ENCODE measurements at places on chromosomes 11 and 22.

DNA sequence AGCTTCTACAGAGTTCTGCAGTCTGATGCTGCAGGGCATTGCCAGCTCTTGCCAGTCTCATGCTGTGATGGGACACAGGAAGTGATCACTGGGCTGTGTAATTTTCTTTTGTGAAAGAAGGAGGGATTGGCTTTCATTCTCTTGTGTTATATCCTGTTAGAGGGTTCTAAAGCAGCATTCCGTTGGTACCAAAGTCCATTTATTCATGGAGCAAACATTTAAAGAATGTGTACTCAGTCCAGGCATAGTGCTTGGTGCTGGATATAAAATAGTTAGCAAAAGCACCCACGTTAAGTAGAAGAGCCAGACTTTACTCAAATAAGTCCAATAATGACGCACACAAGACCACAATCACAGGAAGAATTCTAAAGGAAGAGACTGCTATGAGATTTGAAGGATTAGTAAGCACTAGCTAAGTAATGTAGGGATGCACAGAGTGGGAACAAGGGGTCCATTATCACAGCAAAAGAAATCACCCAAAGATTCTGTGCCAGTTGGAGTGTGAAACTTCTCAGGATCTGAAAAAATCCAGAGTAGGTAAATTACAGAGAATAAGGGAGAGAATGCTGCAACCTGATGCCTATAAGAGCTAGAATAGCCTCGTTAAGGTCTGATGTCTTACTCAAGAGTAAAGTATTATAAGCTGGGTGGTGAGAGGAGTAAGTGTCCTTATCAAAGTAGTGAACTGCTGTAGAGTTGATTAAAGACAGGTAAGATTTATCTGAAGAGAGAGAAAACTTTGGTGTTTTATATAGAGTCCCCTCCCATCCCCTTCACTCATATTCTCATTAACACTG, 728.3 kb downstream of the METTL15 start:
- DNase-seq: no peak

DNA sequence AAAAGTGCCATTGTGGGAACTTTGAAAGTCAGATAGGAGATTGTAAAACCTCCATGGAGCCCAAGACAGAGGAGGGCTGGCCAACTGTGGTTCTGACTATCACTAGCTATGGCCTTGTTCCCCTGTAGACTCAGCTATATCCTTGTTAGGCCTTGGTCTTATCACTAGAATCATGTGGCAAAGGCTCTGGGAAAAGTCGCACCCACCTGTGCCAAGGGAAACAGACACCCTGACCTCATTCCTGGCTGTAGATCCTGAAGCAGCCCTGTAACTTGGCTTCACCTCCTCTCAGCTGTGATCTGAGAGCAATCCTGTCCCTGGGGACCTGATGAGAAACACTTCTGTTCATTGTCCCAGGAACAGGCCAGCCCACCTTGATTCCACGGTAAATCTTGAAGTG, 566.2 kb downstream of the TMEM135 start:
- no peak for DNase-seq

- no peak for DNase-seq
Observed at GRCh38 chr11:62782753-62783152, 4.4 kb upstream of the TMEM179B start.

DNA sequence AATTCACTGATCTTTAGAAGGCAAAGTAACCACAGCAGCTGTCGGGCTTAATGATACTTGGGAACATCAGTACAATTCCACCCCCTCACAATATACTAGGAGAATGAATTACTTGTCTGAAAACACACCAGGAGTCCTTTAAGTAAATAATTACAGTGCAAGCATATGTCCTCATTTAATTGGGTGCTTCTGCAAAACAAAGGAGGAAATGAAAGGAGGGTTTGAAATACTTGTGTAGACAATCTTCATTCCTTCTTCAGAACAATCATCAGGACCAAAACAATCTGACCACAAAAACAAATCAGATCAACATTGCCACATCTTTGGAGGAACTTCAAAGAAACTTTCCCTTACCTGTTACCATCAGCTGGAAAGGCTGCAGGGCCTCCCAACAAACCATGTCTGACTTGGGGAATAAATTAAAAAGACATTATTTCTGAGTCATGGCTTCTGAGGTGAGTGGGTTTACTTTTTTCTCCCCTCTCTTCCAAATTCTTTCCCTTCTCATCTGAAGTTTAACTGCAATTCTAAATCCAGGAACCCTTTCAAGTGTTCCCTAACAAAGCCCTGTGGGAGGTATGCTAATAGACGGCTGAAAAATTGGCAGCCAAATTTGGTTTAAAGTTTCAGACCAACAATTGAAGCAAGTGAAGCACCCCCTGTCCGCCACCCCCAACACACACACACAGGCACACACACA, 12.5 kb upstream of the CCDC117 start:
- DNase-seq: no peak

- no peak for DNase-seq
Observed at GRCh38 chr11:69667619-69668604, 7.2 kb downstream of the LTO1 start.

DNA sequence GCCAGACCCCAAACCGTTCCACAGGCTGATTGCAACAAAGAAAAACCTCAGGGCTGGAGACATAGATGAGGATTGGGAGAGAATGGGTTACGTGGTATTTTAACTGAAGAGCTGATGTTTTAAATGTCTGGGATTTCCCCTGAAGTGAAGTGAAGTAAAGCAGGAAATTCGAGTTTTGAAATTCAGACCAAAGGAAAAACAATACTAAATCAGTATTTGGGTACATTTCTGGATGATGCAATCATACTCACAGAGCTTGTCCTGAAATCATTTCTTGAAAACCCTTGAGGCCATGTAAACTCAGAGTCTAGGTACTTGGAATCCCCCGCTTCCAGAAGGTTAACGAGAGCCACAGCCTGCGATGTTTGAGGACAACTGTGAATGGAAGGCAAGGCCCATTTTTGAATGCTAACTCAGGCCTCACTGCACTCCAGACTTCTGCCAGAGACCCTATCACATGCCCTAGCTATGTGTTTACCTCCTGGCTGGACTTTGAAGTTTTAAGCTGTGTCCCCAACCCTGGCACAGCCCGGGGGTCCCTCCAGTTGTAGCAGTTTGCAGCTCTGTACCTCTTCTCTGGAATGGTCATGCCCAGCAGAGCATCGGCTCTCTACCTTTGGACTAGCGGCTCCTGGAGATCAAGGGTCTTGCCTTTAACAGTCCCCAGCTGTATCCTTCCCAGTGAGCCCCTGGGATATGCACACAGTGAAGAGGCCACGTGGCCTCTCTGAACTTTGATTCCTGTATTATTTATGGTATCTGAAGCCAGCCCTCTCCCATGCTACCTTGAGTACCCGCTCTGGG, 5.4 kb upstream of the FTH1 start:
- no peak for DNase-seq

GRCh38 chr22:29259253-29259899, 8.4 kb downstream of the RHBDD3 start:
- no peak for DNase-seq

GRCh38 chr11:126927623-126928022, 72.9 kb downstream of the KIRREL3 start:
- DNase-seq: no peak

DNA sequence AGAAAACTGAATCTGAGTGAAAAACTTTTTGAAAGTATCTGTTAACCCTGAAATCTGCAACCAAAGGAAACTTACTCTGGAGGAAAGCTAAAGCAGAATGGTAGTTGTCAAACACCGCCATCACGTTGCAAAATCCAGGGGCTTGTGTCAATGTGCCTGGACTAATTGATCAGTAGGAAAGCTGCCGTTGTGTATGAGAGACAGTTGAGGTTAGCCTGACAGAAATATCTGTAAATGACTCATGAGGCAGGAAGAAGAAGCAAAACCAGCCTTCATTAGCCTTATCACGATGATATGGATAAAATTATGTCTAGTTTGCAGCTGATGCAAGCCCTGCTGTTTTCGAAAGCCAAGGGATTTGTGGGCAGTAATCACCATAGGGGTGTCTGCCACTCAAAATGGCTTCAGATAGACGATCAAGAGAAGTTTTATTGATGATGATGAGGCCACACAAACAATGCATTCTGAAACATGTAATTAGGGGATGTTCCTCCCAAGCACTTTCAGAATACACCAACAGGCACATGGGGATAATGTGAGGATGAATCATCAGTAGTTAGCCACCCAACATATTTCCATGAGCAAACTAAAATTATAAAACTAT, 8.9 kb downstream of the SCGB1A1 start:
- DNase-seq: no peak

- no peak for DNase-seq
Observed at GRCh38 chr11:104073950-104074705, 37.7 kb downstream of the DDI1 start.

DNA sequence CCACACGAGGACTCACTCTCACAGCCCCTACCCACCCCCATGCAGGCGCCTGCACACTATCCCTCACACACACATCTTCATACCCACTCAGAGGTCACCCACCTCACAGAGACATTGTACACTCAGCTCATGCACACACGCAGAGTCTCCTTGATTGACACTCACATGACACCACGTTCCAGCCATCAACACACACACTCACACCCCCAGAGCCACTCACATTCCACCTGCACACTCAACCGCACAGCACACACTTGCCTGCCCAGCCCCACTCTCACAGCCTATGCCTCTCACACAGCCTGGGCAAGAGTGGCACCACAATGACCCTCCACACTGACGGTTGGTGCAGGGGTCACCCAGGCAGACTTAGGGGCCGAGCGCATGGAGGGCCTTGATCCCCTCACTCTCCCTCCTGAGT, 2.2 kb downstream of the SPI1 start:
- no peak for DNase-seq

- DNase-seq: no peak
Observed at GRCh38 chr11:19026862-19027261, 33.7 kb downstream of the MRGPRX2 start.

DNA sequence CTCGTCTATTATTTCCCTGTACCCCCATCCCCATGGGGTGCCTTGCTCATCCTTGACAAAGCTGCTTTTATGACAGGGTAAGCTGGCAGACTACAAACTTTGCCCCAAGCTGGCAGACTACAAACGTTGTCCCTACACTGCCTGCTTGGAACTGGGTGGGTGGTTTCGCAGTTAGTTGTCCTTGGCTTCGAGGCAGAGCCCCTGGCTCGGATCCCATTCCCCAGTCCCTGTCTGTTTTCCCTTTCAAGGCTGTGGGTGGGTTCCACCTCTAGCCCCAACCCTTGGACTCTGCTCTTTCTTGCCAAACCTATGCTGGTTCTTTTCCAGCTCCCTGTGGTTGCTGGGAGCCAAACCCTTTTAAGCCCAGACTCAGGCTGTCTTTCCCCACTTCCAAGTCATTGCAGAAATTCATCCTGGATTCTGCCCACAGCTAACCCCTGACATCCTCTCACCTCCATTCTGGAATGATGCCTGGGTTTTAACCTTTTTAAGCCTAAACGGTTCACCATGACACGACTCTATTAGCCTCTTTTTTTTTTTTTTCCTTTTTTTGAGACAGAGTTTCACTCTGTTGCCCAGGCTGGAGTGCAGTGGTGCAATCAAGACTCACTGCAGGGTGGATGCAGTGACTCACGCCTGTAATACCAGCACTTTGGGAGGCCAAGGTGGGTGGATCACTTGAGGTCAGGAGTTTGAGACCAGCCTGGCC, 9.2 kb upstream of the RBM14 start:
- no peak for DNase-seq

DNA sequence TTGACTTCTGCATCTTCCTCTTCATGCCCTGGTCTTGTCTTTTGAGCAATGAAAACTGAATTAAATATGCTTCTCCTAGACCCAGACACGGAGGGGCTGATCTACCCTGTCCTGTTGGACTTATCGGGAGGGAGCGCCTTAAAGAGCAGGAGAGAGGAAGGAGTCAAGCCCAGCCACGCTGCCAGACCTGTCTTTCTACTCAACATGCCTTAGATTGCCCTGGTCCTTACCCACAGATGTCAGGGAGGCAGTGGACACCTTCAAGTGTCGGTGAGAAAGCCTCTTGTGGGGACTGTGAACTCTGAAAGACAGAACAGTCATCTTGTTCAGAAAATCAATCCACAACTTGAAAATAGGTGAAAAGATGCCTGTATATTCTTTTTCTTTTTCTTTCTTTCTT, 61.8 kb downstream of the IRAG1 start:
- no peak for DNase-seq

DNA sequence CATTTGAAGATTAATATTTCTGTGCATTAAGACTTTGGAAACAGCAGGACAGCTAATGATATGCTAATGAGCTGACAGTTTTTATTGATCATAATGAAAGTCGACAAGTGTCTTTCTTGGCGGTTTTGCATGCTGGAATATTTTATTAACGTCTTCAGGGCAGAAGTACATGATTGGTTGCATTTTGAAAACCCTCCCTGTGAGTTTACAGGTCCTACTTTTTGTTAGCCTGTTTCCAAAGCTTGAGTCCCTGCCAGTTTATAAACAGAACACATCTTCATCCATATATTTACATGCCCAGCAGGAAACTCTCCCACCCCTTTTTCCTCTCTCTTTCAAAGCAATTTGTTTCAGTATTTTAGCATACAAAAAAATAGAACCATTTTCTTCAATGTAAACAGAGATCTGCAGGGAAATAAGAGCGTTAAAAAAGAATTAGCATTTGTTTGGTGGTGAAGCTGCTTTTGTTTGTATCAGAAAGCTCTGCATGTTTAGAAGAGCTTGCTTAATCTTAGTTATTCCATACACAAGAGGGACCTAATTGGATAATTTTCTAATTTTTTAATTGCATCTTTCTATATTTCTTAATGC, 243.6 kb downstream of the NELL1 start:
- DNase-seq: no peak

- DNase-seq: no peak
Observed at GRCh38 chr22:20401376-20402014, 7.5 kb downstream of the ZNF74 start.

DNA sequence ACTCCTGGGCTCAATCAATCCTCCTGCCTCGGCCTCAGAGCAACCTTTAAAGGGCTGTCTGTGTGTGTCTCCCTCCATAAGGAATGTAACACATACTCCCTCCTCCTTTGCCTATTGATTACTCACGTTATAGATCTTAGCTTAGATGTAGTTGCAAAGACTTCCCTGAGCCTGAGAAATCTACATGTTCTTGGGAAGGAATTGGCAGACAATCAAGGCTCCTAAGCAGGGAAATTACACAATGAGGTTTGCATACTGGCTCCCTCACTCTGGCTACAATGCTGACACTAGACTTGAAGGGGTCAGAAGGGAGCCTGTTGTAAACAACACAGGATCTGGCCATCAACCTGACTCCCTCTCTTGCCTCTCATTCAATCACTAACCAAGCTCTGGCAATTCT, 5.2 kb upstream of the OLFML1 start:
- DNase-seq: no peak

GRCh38 chr11:115544422-115544948, 40.3 kb upstream of the CADM1 start:
- no peak for DNase-seq

DNA sequence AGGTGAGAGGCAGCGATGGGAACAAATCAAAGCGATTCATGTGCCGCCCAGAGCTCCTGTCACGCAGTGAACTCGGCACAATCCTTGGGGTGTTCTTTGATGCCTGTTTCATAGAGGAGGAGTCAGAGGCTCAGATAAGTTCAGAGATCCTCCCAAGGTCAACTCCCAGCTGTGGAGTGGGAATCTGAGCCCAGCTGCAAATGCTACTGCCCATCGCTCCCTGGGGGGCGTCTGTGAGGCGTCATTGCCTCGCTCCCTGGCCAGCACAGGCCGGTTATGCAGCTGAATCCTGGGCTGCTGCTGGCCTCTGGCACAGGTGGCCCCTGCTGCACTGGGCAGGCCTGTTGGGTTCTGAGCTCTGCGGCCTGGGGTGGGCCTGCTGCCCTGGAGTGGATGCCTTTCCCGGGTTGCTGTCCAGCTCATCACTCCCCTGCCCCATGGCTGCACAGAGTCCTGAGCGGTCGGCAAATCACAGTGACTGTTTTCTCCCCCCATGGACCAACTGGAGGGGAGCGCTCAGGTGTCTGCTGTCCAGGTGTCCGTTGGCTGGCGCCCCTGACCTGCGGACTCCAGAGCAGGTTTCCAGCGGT, 36.3 kb upstream of the SHISAL1 start:
- DNase-seq: no peak

Data from stimulated activated CD4-positive, alpha-beta T cell treated with anti-CD3 and anti-CD28 coated beads, Interleukin-4, amount 100 ng/mL, for 4 hours (primary cell).